ENCODE measurements at places on chromosomes 5 and 9.
A peak's percentile ranks its signal among the peaks of the same experiment; 100 is the strongest.

- DNase-seq: no peak
Measured at GRCh38 chr5:107322936-107323335, 347.8 kb downstream of the EFNA5 start.

DNA sequence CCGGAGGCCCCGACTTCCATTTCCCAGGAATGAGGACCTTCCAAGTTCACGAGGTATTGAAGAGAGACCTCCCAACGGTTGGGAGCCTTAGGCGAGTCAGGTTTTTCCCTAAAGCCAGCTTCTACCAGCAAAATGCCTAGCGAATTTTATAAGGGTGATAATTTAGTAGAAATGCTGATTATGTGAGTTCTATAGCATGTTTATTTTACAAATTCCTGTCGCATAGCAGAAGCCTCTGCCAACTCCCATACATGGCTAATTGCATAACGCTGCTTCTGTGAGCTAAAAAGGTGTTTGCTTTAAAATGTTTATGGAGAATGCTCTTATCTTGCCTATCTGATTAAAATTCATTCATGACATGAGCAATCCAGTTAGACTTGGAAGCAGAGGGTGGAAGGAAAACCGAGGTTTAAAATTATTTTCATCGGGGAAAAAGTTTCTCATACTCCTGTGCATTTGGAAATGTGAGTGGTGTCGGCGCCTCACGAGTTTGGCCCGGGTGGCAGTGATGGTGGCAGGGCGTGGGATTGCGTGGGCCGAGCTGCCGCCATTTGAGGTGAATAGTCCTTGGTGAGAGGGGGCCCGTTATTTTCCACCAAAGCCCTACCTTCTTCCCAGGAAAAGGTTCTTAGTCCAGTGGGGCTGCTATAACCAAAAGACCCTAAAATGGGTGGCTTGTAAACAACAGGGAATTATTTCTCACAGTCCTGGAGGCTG lies 104.4 kb upstream of the FCN2 start:
- no peak for DNase-seq

DNA sequence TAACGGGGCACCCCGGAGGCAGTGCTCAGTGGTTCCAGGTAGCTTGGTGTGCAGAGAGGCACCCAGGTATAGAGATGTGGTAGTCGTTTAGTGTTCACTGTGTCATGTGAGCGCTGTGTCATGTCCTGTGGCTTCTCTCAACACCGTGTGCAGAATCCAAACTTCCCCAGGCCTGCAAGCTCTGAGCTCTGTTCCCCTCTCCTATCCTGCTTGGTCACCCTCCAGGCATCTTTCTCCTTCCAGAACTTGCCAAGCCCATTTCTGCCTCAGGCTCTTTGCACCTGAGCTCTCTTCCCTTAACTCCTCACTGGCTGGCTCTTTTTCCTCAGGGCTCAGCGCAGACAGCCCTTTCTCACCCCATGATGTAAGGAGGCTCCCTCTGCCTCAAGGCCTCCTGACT lies 64.8 kb downstream of the CARTPT start:
- no peak for DNase-seq

- DNase-seq: peak; percentile 36
Measured at GRCh38 chr5:100706776-100707175, 171.6 kb downstream of the FAM174A start.

- no peak for DNase-seq
Measured at GRCh38 chr5:12896086-12896485, 991.8 kb upstream of the CTNND2 start.

DNA sequence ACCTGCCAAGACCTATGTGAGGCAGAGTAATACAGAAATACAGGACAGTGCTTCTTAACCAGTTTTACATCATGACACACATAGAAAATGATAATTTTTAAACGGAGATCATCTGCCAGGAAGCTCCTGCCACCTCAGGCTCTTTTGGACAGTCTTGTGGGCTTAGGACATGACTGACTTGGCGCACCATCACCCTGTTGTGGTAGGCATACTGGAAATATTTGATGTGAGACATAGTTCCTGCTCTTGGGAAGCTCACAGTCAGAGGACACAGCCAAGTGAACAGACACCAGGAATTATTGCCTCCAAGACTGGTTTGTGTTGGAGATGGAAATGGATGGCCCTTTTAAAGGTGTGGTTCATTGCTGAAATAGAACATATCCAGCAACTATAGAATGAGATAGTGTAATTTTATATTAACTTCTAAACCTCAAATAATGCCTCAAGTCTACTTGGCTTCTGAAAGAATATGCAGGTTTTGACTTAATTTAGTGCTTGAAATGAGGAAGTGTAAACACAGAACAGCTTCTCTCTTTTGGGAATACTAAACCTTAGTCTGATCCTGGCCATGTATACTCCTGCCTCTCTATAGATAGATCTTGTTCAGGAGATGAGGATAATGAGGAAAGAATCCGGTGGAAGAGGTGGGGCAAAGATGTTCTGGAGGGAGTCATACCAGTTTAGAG lies 19.7 kb downstream of the CPEB4 start:
- no peak for DNase-seq

GRCh38 chr5:66981266-66982055 lies 215.1 kb downstream of the CD180 start:
- DNase-seq: no peak

DNA sequence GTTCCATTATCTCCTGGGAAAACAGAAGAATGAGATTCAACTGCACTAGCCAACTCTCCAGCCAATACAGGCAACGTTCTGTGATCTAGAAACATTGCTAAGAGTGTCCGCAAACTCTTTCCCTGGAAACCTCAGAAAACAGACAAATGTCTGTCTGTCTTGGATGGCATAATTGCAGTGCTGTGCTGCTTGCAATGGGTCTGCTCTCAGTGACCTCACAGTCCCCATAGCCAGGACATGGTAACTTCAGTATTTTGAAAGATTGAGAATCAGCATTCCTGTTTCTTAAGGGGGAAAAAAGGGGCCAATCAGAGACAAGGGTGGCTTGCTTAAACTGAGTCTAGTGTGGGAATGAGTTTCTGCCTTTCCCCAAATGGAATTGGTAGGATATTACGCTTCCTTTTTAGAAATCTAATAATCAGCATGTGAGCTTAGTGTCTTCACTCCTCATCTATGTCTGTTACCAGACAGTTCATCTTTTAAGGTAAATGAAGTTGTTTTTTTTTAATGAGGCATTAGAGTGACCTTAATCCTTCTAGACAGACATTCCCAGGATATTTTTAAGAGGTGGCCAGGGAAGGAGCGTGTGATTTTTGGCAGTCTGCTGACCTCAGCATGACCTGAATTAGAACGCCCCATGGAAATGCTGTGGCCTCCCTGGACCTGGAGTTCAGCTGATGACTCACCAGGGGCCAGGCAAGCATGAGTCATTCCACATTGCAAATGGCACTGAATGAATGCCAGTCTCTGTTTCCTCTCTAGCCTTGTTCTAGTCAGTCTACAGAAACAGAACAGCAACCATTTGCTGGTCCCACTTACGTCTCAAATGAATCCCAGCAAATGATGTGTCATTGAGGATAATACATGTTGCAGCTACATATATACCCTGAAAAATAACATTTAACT lies 210.2 kb upstream of the ACTBL2 start:
- DNase-seq: peak; percentile 84

DNA sequence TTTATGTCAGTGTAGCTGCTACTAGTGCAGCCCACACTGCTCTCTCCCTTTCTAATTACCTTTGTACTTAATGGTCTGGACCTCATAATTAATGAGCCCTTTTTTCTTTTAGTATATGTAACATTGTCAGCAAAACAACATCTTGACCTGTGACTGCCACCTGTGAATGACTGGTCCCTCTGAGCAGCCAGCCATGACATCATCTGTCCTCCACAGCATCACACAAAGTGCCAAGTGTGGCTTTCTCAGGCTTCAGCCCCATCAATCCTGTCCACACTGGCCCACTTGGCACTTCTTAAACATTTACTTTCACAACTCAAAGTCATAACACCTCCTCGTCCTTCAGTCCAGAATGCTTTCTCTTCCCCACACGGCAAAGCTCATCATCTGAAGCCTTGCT lies 104.7 kb downstream of the GPR21 start:
- no peak for DNase-seq

DNA sequence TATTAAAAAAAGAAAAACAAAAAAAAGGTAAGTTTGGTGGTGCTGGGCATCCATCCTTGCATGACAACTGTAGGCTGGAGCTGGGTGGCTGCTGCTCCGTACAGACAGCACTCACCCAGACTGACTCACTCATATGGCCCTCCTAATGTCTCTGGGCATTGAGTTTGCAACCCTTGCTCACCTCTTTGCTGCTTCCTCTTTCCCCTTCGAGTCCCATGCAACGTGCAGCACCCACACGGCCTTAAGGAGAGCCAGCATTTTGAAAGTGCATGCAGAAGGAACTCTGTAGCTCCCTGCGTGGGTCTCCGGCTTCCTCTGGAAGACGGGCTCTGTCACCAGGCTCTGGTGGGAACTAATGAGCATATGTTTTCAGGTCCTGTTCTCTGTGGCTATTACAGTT lies 60.5 kb upstream of the ENTREP1 start:
- DNase-seq: no peak

DNA sequence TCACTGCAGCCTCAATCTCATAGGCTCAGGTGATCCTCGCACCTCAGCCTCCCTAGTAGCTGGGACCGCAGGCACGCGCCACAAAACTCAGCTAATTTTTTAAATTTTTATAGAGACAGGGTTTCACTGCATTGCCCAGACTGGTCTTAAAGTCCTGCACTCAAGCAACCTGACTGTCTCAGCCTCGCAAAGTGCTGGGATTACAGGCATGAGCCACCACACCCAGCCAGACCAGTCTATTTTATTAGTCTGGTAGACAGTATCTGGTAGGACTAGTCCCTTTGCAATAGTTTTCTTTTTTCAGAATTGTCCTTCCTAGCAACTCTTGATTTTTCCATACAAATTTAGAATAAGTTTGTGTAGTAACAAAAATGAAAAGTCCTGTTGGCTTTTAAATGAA lies 14.1 kb upstream of the GPR150 start:
- no peak for DNase-seq

Data from glomerular endothelial cell (primary cell).